ENCODE measurements at places on chromosomes 16 and 17.
A peak's percentile ranks its signal among the peaks of the same experiment; 100 is the strongest.

GRCh38 chr16:6977916-6978315 is 354.7 kb upstream of the RBFOX1 start:
- DNase-seq, result no peak

DNA sequence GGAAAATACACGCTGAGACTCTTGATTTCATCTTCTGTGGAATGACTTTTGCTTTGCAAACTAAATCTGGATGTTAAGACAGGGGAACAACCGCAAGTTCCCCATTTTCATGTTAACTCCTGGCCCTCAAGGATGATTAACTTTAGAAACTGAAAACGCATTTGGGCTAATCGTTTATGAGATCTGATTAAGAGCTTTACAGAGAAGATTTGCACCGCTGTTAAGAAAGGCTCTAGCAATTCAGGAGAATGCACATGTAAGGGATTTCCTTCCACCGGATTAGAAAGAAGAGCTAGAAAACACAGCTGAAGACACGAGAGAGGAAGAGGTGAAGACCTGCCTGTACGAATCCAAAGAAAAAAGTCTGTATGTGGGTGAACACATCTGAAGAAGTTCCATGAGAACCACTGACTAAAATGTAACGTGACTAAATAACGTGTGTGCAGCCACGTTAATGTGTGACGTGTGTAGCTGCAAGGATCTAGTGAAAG is 106.4 kb downstream of the YPEL2 start:
- DNase-seq, result no peak

GRCh38 chr17:74499992-74500391 is 31.3 kb downstream of the CD300LB start:
- DNase-seq, result no peak

DNA sequence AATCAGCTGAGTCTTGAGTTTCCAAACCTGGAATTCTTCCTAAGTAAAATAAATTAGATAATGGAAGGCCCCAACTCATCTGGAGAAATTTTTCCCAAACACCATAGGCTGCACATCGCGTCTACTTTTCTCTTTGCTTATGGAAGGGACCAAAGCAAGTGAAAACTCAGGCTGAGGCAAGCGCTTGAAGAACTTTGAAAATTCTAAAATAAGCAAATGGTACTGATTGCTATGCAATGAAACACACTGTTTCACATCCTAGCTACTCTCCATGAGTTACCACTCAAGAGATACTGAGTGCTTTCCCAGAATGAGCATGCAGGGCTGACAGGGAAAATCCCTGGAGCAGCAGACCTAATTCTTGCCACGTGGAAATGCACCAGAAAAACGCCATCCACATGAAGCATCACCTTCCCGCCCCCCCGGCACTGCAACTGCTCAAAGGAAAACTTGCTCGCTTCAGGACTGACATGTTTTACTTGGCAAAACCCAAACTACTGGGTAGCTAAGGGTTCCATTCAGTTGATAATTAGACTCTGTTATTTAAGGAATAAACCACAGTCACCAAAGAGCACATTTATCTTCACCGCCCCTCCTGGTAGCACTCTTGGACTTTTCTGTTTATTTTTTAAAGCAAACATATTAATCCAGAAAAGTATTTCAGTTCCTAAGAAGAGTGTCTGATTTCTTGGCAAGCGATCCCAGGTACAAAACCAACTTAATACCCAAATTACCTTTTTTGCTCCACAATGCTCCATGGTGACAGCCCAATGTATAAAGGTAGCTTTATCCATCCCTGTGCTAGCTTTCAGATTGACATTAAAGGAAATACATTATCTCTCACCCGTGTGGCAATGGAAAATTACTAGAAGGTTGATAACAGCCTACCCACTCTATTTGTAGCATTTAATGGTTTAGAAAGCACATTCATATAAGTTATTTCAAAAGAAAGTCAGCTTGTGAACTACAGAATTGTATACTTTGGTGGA is 62.5 kb downstream of the WDR59 start:
- DNase-seq, result no peak

- no peak for DNase-seq
Observed at GRCh38 chr16:62709794-62710193, 673.6 kb upstream of the CDH8 start.

DNA sequence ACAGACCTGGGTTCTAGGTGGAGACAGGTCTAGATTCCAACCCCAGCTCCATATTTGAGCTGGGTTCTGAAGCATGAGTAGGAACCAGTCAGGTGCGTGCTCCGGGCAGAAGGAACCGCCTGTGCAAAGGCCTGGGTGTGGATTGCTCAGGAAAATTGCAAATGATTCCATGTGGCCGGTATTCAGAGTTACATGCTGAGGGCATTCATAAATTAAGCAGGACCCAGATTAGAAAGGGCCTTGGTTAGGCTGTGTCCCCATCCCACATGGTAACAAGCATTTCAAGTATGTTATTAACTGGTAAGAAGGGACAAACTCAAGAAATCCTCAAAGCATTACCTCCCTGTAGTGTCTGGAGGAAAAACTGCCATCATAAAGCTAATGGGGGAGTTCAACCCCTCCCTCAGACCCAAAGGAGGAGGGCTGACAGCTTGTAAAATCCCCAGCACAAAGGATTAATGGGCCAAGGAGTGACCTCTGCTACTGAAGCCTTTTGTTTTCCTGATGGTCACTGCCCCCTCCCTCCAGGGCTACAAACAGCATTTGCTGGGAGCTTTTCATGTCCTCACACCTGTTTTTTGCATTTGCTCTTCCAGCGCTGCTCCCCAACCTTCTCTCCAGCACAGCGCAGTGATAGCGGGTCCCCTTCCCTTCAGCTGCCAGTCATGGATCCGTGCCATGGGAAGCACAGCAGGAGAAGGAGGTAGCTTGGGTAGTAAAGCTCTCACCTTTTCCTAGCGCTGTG is 218.0 kb downstream of the C16orf95 start:
- DNase-seq, result no peak

DNA sequence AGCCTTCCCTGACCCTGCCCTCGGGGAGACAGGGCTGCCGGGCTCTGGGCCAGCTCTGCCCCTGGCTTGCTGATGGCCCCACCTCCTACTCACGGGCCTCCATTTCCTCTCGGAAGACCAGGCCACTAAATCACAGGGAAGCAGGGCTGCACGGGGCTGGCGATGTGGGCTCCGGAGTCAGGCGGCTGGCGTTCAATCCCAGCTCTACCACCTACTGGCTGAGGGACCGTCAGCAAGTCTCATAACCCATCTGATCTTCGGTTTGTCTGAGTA is 113.4 kb downstream of the AMFR start:
- no peak for DNase-seq

- no peak for DNase-seq
Observed at GRCh38 chr17:56735842-56736241, 97.9 kb downstream of the C17orf67 start.

DNA sequence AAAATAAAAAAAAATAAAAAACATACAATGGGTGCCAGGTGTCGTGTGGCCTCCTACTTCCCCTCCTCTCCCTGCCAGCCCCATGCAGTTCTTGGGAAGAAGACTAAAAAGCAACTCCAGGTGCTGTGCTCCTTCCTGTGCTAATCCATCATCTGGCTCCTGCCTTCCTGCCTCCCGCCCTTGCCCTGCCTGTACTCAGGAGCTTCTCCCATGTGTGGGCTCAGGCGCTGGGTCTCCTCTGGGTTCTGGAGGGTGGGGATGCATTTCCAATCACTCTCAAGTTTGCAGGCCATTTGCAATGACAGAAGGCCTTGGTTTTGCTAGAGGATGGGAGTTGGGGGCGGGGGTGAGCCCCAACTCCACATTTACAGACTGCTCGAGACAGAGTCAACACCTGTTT is 122.9 kb downstream of the SDK2 start:
- DNase-seq, result no peak

DNA sequence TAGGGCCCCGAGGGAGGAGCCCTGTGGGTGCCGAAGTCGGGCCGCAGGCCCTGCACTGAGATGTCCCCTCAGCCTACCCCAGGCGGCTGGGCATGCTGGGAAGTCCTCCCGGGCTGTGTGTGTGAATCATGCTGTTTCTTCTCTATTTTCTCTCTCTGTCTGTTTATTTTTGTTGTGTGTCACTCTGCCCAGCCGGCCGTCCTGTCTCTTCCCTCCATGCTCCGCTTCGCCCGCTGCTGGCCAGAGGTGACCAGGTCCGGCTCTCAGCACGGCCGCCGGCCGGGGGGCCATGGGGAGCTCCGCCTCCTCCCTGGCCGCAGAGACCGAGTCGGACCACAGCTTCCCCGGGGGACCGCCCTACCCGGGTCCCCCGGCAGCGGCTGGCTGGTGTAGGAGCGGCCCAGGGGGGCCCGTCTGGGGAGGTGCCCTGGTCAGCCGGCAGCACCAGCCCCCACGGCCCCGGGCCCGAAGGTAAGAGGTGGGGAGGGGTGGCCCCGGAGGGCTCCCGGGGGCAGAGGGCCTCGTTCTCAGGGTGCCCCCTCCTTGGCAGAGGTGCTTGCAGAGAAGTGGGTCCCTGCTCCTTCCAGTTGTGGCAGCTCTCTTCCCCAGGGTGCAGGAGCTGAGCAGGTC is 12.5 kb downstream of the CAPN15 start:
- no peak for DNase-seq

- DNase-seq, result no peak
Observed at GRCh38 chr17:67375716-67376115, 1.4 kb upstream of the PITPNC1 start.

DNA sequence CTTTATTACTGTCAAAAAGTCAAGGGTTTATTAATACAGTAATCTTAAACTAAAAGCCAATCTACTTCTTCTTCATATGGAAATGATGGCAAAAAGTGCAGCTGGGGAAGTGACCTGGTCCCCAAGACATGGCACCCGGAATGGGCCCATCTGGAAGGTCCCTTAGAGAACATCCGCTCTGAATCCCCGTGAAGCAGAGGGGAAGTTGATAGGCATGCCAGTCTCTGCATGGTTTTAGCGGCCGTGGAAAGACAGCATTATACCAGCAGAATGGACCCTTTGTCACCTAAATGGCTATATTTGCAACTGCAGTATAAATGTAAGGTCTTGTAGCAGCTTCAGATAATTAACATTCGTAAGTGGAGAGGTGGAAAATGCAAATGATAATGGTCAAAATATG is 32.4 kb downstream of the COTL1 start:
- no peak for DNase-seq

DNA sequence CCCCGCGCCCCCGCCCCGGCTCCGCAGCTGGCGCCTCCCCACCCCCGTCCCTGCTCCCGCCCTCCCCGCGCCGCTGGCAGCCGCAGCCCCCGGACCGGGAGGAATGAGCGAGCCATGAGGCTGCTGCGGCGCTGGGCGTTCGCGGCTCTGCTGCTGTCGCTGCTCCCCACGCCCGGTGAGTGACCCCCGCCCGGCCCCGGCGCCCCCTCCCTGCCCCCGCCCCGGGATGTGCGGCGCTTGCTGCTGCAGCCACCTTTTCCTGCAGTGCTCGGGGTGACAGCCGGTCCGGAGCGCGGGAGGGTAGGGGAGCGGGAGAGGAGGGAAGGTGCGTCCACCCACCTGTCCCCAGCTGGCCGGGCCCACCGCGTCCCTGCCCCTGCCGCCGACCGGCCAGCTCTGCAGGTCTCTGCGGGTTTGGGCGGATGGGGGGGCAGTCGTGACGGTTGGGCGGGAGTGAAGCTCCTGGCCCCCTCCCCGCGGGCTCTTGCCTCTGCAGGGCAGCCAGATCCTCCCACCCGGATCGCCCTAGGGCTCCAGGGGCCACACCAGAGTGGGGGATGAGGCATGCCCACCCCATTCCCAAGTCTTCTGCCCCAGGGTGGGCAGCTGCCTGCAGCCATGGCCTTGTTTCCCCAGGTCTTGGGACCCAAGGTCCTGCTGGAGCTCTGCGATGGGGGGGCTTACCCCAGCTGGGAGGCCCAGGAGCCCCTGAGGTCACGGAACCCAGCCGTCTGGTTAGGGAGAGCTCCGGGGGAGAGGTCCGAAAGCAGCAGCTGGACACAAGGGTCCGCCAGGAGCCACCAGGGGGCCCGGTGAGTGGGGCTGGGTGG is 513 bp downstream of the ADAM11 start:
- peak; percentile 55 for DNase-seq

- peak; percentile 80 for DNase-seq
Observed at GRCh38 chr17:44200478-44201155, 933 bp upstream of the ATXN7L3 start.

Measured in DMS53 (cell line).